Stimulated activated naive CD4-positive, alpha-beta T cell treated with Interleukin-2 at 50 U/mL for 16 hours (primary cell): ENCODE measurements at places on chromosomes 4 and X.

GRCh38 chr4:55186123-55186522, 60.7 kb upstream of the KDR start:
- no peak for DNase-seq

DNA sequence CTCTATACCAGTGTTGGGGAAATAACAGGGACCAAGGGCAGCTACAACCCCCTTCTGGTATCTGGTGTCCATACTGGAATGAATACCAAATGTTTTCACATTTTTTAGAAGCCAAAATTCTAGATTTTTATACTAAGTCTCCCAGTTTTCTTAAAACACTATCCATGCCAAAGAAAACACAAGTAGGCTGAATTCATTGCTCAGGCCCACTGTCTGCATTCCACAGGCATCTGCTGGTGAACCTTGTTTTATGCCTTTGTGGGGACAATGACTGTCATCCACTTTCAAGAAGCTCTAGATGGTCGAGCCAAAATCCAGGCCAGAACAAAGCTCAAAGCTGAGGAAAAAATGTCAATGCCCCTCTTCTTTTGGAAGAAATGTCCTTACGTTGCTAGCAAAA, 213.4 kb upstream of the RASGEF1B start:
- DNase-seq, result no peak

GRCh38 chr4:91577864-91578263, 725.9 kb upstream of the GRID2 start:
- DNase-seq, result no peak

GRCh38 chr4:136796953-136797352, 735.3 kb downstream of the PCDH18 start:
- no peak for DNase-seq

- DNase-seq, result no peak
Measured at GRCh38 chr4:2194496-2194895, 47.4 kb downstream of the HAUS3 start.

- DNase-seq, result no peak
Measured at GRCh38 chrX:153820601-153821000, 9.7 kb downstream of the PDZD4 start.

DNA sequence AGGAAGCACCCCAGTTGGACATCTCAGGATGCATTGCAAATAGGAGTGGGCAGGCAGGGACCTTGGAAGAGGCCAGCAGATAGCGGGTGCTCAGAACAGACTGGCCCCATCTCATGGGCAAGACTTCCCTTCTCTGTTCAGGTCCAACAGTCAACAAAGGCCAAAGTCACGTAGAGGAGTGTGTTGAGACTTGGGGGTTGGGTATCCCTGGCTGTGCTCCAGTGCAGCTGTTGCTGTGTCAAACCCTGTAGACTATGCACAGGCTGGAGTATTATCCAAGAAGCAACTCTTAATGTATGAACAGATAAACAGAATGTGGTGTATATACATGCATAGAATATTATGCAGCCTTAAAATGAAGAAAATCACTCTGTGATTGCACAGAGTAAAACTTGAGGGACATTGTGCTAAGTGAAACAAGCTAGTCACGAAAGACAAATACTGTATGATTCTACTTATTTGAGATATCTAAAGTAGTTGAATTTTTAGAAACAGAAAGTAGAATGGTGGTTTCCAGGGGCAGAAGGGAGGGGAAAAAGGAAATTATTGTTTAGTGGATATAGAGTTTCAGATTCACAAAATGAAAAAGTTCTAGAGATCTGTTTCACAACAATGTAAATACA, 192.1 kb upstream of the LCORL start:
- DNase-seq, result no peak

- DNase-seq, result no peak
Measured at GRCh38 chrX:112769034-112769433, 71.6 kb downstream of the AMOT start.
